GDM1 (cell line): ENCODE measurements at places on chromosomes 2 and 18.
A peak's percentile ranks its signal among the peaks of the same experiment; 100 is the strongest.

DNA sequence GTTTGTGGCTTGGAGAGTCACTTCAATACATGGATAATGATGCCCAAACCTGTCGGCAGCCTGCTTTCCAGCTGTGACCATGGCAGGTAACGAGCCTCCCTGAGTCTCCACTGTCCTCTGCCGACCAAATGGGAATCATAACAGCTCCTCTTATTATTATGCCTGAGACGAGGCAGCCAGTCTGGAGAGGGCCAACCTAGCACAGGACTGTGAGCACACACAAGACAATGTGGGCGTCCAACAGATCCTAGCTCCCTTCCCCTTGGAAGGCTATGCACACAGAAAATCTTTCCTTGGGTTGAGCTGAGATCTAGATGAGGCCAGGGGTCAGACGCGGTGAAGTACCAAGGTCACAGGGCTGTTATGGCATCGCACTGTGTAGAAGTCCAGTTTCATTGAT is 890 bp upstream of the SLC4A3 start:
- no peak for DNase-seq

- DNase-seq, result no peak
Measured at GRCh38 chr2:17319090-17319489, 199.2 kb downstream of the RAD51AP2 start.

DNA sequence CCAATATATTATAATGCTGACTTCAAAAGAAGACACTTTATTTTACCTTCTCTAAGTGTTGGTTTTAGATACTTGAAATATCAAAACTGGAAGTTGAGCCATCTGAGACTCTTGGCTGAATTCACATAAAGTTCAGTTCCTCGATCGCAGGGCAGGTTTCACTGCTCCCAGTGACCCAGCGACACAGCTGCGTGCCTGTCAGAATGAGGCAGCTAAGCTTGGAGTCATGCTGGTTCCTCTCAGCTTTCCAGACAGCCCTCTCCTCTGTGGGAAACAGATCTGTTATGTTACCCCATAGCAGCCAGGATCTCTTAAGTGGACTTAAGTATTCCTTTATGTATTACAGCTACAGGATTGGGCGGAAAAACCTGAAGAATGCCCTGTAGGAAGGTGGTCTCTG is 142.8 kb upstream of the ALPP start:
- DNase-seq, result no peak

- no peak for DNase-seq
Measured at GRCh38 chr2:84181927-84182326, 277.2 kb downstream of the SUCLG1 start.

GRCh38 chr2:75647771-75648170 is 1.2 kb downstream of the MRPL19 start:
- DNase-seq, result no peak

- DNase-seq, result no peak
Measured at GRCh38 chr2:10957391-10957790, 45.7 kb downstream of the KCNF1 start.

- no peak for DNase-seq
Measured at GRCh38 chr2:27262379-27263286, at the start of gene SLC30A3. TSS of gene SLC30A3 (minus strand) at chr2:27263047. CDS start at chr2:27262906, 141 bp downstream.

- DNase-seq, result no peak
Measured at GRCh38 chr2:226124548-226125011, 675.0 kb downstream of the IRS1 start.

GRCh38 chr2:105085525-105085924 is 47.7 kb downstream of the MRPS9 start:
- DNase-seq, result no peak

DNA sequence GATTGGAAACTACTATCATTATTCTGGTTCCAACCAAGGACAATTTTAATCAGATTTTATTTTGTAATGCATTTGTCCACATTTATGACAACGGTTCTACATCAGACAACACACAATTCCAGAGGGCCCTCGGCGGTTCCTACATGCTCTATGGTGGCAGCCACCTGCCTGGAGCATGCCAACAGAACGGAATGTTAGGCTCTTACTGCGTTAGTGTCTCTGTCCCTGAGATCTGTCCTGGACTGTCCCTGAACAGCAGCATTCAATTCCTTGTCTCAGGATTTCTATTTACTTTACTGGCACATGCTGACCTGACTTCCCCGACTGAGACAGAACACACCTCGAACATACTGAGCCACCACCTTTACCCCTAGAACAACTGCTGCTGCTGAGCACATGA is 117.7 kb downstream of the CCBE1 start:
- DNase-seq, result no peak

DNA sequence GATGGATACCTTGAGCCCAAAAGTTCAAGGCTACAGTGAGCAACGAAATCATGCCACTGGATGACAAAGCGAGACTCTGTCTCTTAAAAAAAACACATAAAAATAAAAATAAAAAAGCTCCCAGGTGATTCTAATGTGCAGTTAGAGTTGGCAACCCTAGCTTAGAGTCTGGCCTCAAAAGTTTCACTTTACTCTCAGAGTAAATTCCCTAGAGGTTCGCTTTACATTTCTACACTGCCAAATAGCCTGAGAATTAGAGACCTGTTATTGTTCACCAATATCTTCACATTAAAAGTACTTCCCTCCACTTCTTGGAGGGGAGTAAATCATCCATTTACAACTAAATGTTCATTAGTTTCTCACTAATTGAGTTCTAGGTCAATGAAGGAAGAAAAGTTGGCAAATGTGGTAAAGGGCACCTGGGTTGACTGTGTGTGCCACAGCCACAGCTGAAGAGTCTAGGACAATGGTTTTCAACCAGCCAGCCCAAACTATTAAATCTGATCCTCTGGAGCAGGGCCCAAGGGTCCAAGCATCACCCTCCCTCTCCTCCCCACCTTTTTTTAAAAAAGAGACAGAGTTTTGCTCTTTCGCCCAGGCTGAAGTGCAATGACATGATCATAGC is 15.2 kb upstream of the TMEM37 start:
- no peak for DNase-seq

GRCh38 chr2:120105360-120105759 is 92.5 kb downstream of the EPB41L5 start:
- DNase-seq, result no peak

DNA sequence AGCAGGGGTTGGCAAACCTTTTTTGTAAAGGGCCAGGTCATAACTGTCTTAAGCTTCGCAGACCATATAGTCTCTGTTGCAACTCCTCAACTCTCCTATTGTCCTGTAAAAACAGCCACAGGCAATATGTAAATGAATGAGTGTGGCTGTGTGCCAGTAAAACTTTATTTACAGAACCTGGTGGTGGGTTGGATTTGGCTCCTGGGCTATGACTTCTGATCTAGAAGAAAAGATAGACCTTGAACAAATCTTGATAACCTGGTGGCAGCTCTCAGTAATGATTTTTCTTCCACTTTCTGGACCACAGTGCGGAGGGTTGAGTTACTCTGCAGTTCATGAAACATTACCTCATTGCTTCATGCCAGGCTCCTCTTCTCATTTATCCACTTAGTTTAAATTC is 139.3 kb downstream of the MYCN start:
- no peak for DNase-seq

GRCh38 chr2:186717320-186718007 is 23.6 kb downstream of the FAM171B start:
- DNase-seq, result no peak

DNA sequence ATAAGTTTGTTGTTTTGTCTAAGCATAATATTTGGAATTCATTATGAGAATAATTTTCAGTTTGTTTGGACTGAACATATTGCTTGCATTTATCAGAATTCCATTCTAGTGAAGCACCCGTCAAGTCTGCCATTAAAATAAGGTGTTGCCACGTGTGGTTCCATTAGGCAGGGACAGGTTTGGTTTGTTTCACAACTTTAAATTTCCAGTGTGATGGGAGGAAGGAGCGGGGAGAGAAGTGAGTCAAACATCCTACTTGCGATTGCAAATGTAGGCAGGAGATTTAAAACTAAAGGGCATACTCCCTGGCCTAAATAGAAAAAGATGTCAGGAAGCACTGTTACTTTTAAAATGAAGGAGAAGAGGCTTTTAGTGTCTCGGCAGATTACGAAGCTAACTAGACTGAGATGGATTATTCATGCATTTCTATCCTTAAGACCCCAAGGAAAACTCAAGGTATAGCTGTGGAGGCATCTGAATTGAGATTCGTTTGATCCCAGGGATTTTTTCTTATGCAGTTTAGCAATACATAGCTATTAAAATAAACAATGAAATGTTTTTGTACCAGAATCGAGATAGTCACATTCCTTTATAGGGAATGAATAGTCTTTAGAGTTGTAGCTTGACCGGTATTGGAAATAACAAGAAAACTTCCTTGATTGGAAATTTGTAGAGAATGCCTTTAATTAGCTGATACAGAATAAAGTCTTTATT is 19.8 kb downstream of the GRHL1 start:
- no peak for DNase-seq

DNA sequence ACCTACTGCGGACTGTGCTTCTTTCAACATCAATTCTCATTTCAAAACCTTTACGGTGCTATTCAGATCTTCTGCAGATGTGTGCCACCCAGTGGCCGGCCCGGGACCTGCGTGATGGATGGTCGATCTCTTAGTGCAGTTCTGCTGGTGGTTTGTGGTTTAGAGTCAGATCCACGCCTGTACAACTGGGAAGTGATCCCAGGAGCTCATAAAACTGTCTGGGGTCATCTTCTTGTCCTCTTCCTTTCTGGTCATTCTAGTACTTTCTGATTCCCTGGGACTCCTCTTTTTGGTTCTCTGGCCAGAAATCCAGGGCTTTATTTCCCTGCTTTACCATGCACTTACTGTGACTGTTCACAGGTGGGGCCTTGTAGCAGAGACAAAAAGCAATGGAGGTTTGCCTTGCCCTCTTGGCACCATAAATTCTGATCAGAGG is 15.8 kb upstream of the SELENOI start:
- DNase-seq, result peak; percentile 79

GRCh38 chr2:180472133-180472532 is 465.0 kb upstream of the CWC22 start:
- DNase-seq, result no peak

DNA sequence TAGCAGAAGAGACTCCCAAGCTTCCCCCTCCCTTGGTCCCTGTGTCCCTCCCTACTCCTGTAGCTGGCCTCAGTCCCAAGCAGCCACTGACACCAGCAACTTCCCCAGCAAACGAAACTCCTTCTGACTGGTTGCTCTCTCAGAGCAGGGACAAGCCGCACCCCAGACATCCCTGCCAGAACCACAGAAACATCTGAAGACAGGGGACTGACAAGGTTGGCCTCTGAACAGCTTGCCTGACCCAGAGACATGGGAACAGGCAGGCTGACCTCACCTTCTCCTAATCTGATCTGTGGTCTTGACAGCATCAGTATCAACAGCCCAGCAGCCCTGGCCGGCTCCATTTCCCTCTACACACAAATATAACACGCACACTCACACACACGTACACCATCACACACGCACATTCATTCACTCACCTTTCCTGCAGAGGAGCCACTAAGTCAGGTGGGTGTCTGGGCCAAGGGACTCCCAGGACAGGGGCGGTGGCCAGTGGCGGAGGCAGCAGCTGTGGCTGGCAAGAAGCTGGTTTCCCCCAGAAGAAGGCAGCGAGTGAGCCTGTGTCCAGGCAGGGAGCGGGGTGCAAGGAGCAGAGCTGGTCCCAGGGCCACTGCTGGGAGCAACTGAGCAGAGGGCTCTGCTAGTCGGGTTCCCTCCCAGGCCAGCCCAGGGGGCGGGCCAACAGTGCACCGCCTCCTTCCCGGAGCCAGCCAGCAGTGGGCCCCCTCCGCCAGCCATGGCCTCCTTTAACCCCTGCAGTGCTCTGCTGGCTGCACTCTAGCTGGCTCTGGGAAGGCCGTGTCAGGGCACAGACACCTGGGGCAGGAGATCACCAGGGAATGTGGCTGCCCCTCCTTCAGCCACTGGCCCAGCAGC is 59.1 kb downstream of the TNS1 start:
- DNase-seq, result peak; percentile 35

DNA sequence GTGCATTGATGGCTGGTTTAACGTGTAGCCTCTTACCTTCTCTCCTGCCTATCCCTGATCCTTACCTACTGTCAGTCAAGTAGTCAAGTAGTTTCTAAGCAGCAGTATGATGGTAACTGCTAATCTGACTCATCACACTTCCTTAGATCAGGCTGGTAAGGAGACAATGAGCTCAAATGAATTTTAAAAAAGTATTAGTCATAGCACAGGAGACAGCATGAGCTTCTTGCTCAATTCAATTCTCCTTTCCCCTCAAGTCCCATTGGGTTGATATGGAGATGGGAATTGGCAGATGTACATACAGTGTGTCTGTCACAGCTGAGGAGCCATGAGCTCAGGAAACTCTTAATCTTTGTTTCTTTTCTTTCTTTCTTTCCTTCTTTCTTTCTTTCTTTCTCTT is 799.7 kb downstream of the LRP1B start:
- DNase-seq, result no peak

DNA sequence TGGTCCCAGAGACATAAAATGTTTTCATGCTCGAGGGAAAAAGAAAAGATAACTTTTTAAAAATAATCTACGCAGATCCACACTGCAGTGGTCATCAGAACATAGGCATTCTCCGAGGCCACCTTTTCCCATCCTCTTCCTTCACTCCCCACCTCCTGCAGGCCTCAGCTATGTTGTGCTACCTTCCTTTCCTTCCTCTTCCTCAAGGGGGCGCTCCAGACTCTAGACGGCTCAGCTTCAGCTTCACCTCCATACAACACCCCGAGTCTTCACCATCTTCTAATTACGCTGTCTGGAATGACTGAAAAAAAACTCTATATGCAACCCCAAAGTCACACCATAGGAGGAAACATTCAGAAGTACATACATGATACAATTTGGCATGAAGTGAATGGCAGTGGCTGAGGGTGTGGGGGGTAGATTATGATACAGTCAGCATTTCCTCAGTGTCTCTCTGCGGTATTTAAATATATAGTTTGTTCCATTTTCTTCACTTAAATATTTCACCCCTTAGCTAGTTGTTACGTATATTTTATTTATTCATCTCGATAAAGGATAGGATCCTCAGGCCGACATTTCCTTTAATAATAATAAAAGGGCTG is 583.6 kb downstream of the IRS1 start:
- peak; percentile 6 for DNase-seq

DNA sequence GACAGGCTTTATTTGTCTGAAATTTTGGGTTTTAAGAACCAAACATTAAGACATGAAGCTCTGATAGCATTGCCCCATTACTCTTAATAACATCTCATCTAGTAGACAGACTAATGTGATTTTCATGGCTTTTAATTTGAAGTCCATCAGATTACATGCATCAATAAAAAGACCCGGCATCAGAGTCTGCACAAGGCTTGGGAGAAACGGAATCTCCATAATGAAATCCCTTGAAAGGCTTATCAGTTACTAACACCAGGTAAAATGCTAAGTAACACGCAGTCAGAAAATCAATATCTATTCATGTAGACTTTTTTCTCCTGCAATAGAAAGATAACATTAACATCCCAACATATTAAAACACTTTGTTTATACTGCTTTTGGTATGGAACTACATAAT is 1485.2 kb upstream of the DDX18 start:
- no peak for DNase-seq
